ENCODE measurements at places on chromosomes 3 and 15.

DNA sequence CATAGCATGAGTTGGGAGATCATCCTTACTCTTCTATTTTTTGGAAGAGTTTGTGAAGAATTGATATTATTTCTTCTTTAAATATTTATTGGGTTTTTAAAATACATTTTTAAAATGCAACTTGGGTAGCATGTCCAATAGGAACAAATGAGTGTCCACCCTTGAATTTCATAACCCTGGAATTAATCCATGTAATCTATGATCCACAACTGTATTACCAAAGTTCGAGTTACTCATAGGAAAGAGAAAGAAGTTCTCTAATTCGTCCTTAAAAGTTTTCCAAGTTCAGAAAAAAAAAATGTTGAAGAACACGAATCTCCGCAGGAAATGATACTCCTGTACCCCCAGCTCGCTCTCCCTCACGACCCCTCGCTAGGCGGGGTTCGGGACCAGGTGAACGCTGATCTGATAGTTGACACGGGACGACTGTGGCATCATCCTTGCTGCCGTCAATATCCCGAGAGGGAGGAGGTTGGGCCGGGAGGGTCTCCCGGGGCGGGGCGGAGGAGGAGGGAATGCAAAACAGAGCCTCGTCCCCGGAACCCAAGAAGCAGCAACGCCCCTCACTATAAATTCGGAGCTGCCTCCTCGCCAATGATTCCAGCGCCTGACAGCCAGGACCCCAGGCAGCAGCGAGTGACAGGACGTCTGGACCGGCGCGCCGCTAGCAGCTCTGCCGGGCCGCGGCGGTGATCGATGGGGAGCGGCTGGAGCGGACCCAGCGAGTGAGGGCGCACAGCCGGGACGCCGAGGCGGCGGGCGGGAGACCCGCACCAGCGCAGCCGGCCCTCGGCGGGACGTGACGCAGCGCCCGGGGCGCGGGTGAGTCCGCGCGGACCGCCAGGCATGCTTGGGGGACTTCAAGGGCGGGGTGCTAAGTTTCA lies at the start of gene AGTR1:
Gene AGTR1, plus strand, starts transcription at position 598 of the 884 bp plus-strand sequence. CDS start 43,133 bp downstream, outside the sequence.
- DNase-seq: no peak

DNA sequence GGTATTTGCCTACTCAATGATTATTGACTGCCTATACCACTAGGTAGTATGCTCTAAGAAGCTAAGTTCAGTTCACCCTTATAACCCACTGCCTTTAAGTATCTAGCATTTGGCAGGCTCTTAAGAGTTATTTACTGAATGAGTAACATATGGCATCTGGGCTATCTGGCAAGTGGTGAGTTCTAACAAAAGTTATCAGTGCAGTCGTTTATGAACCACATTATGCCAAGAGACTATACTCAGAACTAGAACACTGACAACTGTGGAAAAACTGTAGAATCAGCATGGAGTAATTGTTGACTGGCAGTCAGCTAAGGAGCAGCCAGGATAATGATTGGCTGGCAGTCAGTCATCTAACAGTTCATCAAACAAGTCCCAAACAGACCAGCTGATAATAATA lies 25.8 kb downstream of the RAF1 start:
- no peak for DNase-seq

DNA sequence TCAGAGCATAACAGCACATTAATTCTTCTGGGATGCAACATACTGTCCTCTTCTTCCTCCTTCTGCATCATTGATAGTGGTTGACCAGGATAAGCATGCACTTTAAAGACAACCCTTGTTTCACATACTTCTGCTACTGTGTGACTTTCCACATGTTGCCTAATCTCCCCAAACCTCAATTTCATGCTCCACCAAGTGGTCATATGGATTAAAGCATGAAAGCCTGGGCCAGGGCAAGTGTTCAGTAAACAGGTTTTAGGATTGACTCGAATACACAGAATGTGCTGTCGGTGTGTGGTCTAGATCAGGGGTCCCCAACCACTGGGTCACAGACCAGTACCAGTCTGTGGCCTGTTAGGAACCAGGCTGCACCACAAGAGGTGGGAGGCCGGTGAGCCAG lies 22.5 kb upstream of the BFSP2 start:
- DNase-seq: no peak

GRCh38 chr3:42190701-42191442 lies 75.1 kb downstream of the CCK start:
- peak; percentile 66 for DNase-seq

GRCh38 chr15:34942363-34942762 lies 27.2 kb downstream of the AQR start:
- DNase-seq: no peak

DNA sequence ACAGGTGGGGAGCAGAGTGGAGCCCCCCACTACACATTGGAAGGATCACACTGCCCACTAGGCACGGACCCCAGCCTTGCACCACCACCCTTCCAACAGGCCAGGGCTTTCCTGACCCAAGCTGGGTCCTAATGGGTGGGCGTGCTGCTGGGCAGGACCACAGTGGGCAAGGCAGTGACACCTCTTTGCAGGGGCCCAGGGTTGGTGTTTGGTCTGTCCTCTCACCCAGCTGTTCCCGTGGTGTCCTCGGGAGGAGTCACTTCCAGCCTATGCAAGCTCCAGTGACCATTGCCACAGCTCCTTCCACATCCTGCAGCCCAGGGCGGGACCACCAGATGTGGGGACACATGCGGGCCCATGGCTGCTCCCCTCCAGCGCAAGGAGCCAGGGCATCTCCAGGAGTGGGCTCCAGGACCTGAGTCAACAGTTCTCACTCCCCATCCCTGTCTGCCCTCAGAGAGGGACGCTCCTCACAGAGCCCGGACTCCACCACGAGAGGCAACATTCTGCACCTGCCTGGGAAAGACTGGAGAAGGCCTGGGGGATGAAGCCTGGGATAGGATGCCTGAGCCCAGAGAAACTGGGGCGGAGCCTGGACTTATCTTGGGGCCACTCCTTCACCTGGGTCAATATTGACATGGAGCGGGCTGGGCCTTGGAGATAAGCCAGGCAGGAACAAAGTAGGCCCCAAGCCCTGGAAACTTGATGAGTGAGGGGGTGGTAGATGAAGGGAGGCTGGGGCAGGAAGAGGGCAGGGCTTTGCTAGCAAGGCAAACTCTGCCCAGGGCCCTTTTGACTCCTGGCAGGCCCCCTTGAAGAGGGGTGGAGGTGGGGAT lies 3.9 kb upstream of the VILL start:
- no peak for DNase-seq

GRCh38 chr3:165820671-165821123 lies 16.5 kb downstream of the BCHE start:
- DNase-seq: no peak

DNA sequence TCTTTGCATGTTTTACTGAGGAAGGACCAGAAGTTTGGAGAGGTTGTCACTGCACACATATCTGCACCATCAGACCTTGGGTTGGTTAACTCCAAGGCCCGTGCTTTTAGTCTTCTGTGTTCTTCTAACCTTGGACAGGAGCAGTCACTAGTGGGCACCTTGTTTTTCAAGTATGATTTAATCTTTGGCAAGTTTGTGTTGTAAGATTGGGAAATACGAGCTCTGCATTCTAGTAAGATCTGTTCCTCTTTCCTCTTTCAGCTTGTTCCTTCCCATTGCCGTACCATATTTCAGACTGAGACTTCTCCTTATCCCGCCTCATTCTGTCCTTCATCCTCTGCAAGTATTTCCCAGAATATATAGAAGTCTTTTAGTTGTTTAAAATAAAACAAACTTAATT lies 5.1 kb downstream of the TMOD2 start:
- no peak for DNase-seq

DNA sequence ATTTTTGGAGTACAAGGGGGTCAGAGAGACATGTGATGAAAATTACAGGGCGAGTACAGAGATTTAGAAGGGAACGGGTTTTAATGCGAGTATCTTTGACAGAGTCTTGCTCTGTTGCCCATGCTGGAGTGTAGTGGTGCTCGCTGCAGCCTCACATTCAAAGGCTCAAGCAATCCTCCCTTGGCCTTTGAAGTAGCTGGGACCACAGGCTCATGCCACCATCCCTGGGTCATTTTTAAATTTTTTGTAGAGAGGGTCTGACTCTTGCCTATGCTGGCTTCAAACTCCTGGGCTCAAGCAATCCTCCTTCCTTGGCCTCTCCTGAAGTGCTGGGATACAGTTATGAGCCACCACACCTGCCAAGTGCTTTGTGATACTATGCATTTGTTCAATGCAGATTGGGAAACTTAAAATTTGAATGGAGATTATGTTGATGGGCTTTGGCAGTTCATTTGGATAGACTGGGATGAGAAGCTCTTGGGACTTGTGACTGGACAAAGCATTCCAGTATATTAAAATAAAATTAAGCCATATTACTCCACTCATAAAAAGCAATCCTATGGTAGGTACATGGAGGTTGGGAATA lies 4.0 kb upstream of the LMLN start:
- DNase-seq: no peak

DNA sequence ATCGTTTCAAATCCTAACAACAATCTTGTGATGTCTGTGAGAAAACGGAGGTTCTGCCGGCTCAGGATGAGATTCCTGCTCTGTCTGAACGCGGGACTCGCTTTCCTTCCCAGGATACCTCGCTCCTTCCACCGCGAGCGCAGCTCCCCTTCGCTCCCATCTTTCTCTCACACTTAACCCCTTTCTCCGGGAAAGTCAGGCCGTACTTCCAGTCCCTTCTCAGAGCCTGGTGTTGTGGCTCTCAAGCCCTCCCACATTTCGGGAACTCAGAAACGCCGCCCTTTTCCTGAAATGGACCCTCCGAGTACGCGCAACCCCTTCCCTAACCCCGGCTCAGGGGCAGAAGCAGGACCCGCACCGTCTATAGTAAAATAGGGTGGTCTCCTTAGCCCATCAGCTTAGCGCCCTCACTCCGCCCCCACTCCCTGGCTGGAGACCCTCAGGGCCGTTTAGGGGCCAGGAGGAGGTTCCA lies 378 bp upstream of the FEM1B start:
- DNase-seq: no peak

- no peak for DNase-seq
Observed at GRCh38 chr3:128577711-128578110, 72.9 kb downstream of the RPN1 start.

DNA sequence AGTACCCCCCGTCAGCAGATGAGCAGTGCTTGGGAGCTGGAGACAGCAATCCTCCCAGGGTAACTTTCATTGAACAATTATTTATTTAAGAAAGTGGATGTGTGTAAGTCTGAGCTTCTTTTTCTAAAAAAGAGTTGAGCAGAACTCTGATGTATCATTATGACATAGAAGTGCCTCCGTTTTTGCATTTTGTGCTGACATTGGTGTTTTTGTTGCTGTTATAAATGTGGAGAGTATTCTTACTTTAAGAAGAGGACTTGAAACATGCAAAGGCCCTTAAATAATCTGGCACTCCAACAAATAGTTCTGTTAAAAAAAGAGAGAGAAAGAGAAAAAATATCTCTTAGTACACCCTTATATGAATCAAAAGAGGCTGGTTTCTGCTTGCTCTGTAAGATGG lies 217.1 kb downstream of the AGBL1 start:
- no peak for DNase-seq

DNA sequence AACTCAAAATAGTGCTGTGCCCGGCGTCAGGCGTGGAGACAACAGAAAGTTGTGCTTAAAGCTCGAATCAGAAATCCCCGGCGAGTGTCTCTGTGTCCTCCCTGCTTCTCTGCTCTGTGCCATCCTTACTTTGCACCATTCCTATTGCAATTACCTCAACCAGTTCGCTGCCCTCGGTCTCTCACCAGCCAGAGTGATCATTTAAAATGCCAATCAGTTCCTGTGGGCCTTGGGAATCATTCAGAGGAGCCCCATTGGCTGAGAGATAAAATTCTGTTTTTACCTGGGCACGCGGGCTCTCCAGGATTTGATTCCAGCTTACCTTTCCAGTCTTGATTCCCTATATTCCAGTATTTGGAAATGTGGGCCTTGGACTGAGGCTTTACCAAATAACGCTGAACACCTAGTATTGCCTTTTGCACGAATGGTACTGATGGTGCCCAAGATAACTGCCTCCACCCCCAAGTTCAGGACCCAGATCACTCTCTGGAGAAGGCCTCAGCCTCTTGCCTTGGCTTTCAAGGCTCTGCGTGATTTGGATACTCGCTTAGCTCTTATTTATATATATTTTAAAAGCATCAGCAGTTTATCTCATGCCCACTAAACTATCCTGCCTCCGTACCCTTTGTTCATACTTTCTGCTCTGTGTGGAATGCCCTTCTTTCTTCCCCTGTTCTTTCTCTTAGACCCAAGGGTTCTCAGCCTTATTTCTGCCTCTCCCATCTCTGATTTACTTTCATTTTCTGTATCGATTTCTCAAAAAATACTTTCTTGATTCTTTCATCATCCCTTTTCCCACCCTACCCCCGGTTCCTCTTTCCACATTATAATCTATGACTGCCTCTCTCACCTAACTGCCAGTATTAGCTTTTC lies 863 bp downstream of the PSMA4 start:
- DNase-seq: no peak

- DNase-seq: no peak
Observed at GRCh38 chr15:49094923-49095322, 48.7 kb upstream of the SECISBP2L start.

GRCh38 chr15:25185791-25186190 lies 231.0 kb downstream of the SNRPN start:
- no peak for DNase-seq

GRCh38 chr3:35722902-35723301 lies 83.6 kb downstream of the ARPP21 start:
- DNase-seq: no peak

DNA sequence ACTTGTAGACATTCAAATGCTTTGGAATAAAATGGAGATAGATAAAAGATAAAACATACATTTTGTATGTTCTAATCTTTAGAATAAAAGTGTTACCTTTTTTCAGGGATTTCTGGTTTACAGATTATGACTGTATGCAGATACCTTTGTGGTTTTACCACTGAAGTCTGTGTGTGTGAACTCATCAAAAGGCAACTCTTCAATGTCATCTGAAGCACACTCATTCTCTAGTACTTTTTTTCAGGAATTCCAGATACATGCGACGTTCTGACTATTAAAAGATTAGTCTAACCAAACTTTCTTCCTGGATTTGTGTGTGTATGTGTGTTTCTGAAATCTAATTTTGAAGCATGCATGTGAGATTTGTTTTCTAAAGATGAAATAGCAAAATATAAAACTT lies 188.6 kb downstream of the NLGN1 start:
- no peak for DNase-seq

DNA sequence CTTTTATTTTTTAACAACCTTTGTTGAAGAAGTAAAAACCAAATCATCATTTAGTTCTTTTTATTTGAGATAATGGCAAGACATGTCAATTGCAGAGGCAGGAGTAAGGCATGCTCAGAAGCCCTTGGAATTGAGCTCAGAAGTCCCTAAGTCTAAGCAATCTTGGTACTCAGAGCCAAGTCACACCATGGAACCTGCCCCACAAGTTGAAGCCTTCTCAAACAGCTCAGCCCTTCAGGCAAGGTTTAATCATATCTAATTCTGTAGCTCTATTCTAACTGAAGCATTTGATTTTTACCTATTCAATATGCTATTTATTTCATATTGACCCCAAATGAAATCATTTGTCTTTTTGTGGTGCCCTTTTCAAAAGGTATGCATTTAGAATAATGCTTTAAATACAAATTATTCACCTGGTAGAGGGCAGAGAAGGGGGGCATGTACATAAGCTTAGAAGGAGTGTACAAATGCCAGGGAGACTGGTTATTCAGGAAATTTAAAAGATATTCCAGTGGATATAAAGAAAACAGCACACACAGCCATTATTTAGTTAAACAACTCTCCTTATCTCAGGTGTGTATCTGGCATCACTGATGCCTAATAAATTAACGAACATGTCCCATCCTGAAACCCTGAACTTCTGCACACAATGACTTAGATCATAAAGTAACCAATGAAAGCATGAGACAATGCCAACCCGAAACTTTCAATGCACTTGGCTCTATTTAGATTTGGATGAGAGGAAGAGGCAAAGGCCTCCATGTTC lies 26.2 kb upstream of the TOP2B start:
- DNase-seq: no peak

All from activated CD4-positive, alpha-beta T cell treated with anti-CD3 and anti-CD28 coated beads, Interleukin-2, amount 50 U/mL, for 4 hours (primary cell).